ENCODE measurements at places on chromosomes 12 and 14.

DNA sequence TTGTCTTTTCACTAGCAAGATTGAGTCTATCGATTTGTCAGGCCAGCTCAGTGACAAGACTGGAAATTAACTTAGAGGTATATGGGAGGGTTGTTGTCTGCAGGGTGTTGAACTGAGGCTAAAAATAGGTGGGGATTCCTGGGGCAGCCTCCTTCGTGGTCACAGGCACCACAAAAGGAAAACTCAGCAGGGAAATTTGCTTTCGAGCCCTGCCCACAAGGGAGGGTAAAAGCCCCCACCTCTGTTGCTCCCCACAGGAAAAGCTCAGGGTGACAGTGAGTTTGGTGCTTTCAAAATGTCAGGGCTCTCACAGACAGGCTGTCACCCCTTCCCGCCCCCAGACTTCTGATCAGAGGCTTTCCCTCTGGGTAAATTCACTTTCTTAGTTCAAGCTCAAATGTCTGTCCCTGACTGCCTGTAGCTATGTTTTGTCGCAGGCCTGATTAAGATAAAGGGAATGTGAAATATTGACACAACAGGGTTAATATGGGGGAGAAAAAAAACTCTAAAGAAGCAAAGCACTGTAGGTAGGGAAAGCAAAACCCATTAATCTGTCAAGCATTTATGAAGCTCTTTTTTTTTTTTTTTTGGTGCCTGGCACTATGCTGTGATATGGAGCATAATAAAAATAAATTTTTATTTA, 11.7 kb upstream of the NFKBIA start:
- DNase-seq, result no peak

DNA sequence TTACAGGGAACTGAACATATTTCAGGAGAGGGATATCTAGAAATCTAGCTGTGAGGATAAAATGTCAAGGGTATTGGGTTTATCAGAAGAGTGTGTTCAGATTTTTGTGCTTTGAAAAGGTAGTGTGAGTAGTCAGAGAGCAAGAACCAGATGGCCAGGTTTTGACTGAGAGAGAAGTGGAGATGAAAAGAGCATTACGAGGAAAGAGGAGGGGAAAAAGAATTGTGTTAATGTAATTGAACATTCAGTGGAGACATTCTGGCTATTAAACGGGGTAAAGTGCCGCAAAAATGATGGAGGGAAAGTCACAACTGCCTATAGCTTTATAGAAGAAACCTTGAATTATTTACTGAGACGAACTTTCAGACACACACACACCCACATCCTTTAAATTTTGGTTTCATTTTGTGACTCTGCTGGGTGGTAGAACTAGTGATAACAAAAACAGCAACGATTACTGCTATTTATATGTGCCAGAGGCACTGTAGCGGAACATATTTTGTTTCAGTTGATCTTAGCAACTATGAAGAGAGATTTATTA, 213.6 kb downstream of the ERC1 start:
- peak; percentile 46 for DNase-seq

DNA sequence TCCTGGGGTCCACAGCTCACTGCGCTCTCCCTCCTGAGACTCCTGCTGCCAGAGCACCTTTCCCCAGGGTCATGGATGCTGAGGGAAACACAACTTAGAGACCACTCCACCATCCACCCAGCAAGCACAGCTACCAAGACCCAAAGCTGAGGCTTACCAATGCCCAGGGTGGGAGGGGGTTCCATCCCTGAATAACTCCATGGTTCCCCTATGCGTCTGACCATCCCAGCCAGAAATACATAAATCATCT, 36.3 kb downstream of the DAD1 start:
- DNase-seq, result no peak

GRCh38 chr12:12684375-12685106, 11.4 kb downstream of the GPR19 start:
- DNase-seq, result no peak

GRCh38 chr14:74968811-74969210, 13.4 kb upstream of the PGF start:
- no peak for DNase-seq

DNA sequence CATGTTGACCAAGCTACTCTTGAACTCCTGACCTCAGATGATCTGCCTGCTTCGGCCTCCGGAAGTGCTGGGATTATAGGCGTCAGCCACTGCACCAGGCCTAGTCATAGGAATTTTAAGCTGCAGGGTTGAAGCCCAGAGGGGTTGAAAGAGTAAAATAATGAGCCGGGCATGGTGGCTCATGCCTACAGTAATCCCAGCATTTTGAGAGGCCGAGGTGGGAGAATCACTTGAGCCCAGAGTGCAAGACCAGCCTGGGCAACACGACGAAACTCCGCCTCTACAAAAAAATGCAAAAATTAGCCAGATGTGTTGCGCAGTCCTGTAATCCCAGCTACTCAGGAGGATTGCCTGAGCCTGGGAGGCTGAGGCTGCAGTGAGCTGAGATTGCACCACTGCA, 69.6 kb downstream of the GALNT8 start:
- no peak for DNase-seq

DNA sequence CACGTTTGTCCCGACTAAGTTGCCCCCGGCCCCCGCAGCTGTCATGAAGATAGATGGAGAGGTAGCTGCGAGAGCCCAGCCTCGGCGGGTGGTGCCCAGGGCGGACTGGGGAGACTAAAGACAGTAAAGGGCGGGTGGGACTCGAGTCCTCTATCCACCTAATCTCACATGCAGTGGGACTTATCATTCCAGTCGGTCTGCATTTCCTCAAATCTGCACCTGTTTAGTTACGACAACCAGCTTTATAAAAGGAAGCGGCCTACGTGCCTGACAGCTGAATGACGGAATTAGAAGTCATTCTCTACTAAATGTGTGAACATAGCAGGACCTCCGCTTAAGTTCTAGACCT, 109.8 kb upstream of the EGLN3 start:
- DNase-seq, result no peak

GRCh38 chr14:56202256-56202655, 84.0 kb downstream of the PELI2 start:
- no peak for DNase-seq

DNA sequence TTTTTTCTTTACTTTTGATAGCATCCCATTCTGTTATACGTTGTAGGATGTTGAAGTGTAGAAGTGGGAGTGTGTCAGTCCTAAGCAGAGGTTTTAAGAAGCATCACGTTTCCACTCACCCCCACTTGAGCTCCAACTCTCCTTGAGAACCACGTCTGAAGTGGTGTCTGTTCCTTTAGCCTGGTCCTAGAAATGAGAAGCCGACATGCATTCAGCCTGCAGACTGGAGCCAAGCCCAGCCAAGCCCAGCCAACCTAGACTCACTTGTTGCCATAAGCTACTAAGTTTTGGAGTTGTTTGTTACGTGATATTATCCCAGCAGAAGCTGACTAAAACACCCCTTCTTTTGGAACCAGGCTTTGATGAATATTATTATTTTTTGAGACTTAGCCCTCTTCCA, 4.4 kb upstream of the ELK3 start:
- DNase-seq, result no peak

DNA sequence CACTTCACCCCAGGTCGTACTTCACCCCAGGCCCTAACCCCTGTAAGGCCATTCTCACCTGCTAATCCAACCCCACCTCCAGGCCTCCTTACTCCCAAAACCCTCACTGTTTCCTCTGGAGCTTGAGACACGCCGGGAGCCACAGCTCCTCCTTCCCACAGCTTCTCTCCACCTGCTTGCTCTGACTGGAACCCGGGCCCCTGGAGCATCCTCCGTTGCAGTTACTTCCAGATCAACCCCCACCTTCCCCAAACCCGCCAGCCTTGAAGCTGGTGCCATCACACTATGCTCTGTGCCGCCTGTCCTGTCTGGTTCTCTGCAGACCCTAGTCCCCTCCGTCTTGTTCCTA, 34.6 kb upstream of the PPP2R5C start:
- DNase-seq, result no peak

- no peak for DNase-seq
Observed at GRCh38 chr14:20623798-20624197, 17.7 kb downstream of the OR6S1 start.

GRCh38 chr14:79411403-79412174, 799.7 kb downstream of the DIO2 start:
- DNase-seq, result no peak

GRCh38 chr12:106687672-106688071, 86.8 kb upstream of the RIC8B start:
- DNase-seq, result no peak

DNA sequence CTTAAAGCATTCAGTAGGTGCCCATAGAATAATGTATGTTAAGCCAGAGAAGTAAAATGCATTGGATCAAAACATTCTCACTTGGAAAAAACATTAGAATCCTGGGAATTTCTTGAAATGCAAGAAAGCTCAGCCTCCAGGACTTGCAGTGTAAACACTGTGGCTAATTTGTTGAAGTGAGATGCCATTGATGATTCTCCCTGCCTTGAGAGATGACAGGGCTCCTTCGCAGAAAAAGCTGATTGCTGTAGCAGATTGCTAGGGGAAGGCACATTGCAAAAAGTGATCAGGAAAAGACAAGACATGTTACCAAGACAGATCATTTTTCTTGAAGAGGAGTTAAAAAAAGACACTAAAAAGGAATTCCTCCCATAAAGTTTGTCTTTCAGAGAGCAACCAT, 204.2 kb upstream of the HMGA2 start:
- DNase-seq, result no peak

GRCh38 chr12:54215989-54216796, 27.4 kb upstream of the SMUG1 start:
- DNase-seq, result no peak

DNA sequence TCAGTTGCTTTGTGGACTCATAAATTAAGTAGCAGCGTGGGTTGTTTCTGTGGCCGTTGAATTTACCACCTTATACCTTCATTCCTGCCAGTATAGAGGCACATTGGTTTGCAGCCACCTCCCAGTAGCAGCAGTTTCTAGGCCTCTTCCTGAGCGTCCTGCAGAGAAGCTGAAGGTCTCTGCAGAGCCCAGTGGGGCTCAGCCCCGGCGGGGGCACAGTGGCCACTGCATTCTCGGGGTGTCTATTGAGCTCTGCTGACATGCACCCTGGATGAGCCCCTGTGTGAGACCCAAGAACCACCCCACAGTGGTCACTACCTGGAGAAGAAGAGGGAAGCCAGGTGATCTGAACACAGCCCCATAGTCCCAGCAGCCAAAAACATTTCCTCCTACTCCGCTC, 57.7 kb upstream of the DYNC1H1 start:
- no peak for DNase-seq

DNA sequence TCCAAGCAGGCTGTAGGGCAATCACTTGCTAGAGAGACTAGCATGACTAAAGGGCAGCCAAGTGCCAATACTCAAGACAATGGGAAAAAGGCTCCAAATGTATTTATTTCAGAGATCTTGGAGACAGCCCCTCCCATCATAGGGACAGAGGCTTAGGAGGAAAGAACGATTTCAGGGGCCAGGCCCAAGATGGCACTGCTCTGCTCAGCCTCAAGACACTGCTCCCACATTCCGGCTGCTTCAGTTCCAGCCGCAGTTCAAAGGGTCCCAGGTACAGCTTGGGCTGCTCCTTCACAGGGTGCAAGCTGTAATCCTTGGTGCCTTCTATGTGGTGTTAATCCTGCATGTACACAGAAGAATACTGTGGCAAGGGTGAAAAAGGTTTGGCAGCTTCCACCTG, 19.4 kb upstream of the OR4K5 start:
- DNase-seq, result no peak

DNA sequence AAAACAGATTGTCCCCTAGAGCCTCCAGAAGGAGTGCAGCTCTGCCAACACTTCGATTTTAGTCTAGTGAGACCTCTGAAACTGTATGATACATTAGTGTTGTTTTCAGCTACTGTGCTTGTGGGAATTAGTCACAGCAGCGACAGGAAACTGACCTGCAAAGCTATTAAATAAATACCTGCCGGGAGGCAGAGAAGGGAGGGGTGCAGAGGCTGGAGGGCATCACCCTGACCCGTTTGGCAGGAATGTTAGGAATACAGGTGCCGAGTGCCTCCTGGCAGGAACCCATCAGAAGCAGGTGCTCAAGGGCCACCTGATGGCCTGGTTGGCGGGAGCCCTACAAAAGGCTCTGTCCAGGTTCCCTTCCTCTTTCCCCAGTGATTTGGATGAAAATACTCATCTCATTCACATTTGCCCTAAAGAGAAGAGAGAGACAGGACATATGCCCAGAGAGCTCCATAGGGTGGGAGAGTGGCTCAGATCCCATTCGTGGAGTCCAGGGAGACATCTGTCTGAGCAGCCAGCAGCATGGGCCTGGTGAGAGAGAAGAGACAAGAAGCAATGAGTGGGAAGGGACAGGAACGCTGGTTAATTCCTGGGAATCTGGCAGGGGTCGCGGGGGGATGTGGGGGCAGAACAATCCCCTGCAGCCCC, 44.6 kb downstream of the C14orf132 start:
- no peak for DNase-seq

- DNase-seq, result no peak
Observed at GRCh38 chr12:95796225-95796981, 5.8 kb upstream of the NTN4 start.
